SW480 (cell line): ENCODE measurements at places on chromosomes 11 and 22.

DNA sequence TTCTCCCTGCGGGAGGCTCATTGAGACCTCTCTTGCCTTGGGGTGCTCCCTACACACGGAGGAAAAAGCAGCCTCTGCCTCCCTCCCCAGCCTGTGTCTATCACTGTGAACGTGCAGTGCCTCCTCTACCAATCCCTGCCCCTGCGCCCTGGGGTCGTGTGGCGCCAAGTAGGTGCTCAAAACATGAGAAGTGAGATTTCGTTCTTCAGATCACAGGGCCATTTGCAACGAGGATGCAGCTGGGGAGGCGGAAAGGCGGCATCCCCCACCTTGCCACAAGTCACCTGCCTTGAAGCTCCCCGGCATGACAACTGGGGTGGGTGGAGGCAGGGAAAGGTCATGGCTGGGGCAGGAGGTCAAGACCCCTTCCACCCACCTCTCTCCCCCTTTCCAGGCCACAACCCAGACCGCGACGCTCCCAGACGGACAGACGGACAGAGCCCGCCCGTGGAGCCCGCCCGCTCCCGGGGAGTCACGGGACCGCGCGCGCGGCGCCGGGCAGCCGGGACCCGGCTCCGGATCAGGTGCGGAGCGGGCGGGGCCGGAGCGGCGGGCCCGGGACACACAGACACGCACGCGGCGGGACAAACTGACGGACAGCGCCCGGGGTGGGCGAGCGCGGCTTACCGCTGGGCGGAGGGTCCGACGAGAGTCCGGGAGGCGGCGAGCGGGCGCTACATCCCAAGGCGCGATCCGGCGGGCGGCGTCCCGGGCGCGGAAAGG lies 485 bp downstream of the KCNJ4 start:
- DNase-seq = no peak

- DNase-seq = no peak
Measured at GRCh38 chr11:70886256-70886655, 366.1 kb downstream of the SHANK2 start.

GRCh38 chr22:35749808-35750207 lies 32.1 kb downstream of the APOL5 start:
- DNase-seq = no peak

- no peak for DNase-seq
Measured at GRCh38 chr11:114089748-114090147, 30.2 kb downstream of the ZBTB16 start.

- DNase-seq = no peak
Measured at GRCh38 chr22:44439356-44440223, 58.4 kb downstream of the RTL6 start.

DNA sequence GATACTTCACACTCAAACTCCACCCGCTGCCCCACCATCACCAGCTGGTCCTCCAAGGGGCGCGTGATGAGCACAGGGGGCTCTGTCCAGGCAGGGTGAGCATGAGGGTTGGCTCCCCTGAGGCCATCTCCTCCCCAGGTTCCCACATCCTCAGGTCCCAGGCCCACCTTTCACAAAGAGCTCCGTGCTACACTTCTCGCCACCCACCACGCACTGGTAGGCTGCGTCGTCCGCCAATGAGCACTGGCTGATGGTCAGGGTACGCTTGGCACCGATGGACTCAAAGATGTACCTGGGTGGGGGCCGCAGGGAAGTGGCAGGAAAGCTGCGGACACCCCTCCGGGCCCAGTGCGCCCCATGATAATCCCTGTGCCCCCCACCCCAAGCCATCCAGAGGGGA lies 9.6 kb downstream of the MYBPC3 start:
- no peak for DNase-seq

DNA sequence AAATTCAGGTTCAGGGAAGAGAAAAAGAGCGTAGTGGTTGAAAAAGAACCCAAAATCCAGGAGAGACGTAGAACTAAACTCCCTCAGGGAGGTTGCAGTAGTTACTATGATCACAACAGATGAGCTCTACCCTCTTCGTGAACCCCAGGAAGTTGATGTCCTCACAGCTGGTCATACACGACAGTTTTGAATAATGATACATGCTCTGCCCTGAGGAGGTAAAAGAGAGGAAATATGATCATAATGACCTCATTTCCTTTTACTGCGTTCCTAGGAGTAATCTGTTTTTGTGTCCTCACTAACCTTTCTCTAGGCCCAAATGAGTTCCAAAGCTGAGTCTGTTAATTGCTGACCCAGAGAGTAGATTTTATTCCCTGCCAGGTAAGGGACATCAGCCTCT lies 1.3 kb downstream of the PATE2 start:
- no peak for DNase-seq

- DNase-seq = no peak
Measured at GRCh38 chr22:28116219-28116673, 197.2 kb upstream of the PITPNB start.

DNA sequence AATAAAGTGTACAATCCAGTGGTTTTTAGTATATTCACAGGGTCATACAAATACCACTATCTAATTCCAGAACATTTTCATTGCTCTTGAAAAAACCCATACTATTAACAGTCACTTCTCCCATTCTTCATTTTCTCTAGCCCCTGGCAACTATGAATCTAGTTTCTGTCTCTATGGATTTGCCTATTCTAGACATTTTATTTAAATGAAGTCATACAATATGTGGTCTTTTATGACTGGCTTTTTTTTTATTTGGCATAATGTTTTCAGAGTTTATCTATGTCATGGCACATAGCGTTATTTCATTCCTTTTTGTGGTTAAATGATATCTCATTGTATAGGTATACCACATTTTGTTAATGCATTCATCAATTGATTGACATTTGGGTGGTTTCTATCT lies 59.4 kb downstream of the KDM2A start:
- DNase-seq = no peak

DNA sequence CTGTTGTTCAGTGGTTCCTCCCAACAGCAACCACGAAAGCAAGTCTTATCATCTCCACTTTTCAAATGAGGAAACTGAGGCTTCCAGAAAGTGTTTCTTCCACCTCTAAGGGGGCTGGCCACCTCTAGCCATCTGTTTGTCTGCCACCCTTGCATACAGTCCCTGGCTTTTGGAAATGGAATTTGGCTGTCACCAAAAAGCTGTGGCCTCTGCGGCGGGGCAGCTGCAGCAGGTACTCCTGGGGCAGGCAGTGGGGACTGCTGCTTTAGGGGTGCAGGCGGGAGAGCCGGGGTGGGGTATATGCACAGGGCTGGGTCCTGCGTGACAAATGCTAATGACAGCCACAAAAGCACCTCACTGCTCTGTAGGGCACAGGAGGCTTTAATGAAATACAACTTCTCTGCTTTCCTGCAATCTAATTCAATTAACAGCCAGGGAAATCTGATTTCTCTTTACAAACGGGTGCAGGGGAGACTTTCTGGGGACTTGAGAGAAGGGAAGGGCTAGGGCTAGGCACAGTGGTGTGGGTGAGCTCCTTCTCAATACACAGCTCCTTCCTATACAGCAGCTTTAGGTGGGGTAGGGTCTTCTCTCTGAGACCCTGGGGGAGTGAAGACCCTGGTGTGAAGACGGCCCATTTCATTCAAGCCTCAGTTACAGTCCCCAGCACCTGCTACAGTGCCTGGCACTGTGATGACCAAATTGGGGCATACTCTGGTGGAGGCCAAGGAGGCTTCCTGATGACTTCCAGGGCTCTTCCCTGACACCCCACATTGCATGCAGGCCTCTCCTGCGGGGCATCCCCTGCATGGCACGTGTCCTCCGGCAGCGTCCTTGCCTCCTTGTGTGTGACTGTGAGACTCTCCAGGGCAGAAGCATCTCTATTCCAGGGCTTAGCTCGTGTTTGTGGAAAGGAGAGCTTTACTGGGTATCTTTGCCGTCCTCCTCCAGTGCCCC lies 161.6 kb downstream of the CEP164 start:
- no peak for DNase-seq

DNA sequence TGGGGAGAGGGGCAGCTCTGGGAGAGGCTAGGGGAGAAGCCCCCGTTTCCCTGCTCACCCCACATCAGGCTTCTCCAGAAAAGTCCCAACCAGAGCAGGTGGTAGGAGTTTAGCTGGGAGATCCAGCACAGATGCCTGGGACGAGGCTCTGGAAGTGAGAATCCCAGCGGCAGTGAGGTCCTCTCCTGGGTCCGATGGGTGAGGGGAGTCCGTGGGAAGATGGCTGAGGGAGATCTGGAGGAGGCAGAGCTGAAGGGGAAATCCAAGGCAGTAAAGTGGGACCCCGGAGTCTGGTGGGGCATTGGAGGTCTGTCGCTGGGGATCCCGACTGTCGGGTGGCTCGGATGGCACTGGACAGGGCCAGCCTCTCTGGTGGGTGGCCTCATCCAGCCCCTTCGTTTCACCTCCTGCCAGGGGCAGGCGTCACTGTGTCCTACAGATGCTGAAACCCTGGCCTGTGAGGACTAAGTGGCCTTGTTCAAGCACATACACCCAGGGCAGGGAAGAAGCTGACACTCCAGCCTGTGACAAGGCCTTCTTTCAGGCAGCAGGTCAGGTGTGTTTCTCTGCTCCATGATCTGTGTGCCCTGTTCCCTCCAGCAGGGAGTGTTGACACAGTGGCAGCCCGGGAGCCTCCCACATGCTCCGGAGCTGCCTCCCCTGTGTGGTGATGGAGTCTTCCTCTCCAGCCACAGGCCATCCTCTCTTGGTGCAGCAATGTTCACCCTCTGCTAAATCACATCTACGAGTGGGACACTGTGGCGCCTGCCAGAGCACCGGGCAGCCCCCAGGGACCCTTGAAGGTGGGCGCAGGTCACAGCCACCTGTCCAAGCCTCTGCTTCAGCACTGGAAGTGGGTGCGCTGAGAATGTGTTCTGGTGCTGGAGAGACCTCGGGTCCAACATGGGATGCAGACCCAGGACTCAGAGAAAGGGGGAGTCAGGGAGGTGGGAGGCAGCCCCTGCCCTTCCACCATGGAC lies 850.8 kb downstream of the BRD1 start:
- DNase-seq = no peak

- DNase-seq = no peak
Measured at GRCh38 chr11:110128161-110128560, 35.0 kb downstream of the ZC3H12C start.

GRCh38 chr11:117443266-117444186 lies 115.9 kb downstream of the CEP164 start:
- peak; percentile 43 for DNase-seq

GRCh38 chr11:18393581-18394274 lies 635 bp upstream of the LDHA start:
- no peak for DNase-seq

DNA sequence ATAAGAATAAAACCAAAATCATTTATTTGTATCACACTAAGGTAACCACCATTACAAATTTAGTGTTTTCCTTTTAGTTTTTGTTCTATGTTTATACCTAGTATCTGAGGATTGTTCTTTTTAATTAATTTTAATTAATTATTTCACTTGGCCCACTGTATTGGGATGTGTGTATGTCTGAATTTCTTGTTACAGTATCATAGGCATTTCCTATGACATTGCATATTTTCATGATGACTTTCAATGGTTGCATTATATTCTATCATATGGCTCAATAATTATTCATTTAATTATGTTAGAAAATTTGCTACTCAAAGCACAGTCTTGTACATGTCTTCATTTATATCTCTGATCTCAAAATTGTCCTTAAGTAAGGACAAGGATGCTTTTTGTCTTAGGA lies 41.0 kb downstream of the C11orf71 start:
- DNase-seq = no peak

- no peak for DNase-seq
Measured at GRCh38 chr11:62595124-62595523, 3.8 kb upstream of the TUT1 start.

DNA sequence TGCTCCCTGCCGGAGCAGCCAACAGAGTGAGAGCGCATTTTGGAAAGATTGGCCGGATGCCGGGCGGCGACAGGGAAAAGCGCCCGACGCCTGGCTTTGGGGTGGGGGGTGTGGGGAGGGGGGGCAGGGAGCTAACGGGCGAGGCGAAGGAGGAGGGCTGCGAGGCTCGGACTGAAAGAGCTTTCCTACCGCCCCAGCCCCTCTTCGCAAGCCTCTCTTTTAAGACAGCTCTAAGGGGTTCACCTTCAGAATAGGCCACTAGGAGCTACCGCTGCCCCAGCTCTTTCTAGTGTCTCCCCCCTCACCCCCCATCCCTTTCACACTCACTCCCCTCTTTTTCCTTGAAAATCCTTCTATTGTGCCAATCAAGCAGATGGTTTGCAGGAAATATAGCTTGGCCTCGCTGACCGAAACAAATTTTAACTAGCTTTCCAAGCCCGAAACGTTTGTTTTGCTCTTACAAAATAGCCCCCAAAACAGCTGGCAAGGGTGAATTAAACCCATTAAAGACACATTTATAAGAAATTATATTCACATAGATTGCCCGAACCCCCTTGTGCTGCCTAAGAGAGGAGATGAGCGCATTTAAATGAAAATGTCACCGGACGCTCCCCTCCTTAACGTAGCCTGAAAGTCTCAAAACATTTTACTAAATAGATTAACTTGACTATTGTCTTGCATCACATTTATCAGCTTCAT lies 3.7 kb upstream of the DBX1 start:
- DNase-seq = no peak

DNA sequence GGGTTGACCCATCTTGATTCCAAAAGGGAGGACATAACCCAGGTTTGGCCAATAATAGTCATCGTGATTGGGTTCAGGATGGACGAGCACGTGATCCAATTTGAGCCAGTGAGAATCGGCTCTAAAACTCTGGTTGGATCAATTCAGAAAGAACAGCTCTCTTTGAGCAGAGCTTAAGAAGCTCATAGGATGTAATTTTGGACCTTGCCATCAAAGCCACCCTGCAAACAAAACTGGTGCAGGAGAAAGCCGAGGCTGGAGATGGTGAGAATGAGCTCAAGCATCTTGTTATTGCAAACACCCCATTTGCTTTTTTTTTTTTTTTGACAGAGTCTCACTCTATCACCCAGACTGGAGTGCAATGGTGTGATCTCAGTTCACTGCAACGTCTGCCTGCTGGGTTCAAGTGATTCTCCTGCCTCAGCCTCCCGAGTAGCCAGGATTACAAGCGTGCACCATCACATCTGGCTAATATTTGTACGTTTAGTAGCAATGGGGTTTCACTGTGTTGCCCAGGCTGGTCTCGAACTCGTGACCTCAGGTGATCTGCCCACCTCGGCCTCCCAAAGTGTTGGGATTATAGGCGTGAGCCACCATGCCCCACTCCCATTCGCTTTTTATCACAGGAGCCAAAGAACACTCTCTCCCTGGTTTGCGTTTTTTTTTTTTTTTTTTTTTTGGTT lies 13.8 kb upstream of the MIAT start:
- DNase-seq = no peak

DNA sequence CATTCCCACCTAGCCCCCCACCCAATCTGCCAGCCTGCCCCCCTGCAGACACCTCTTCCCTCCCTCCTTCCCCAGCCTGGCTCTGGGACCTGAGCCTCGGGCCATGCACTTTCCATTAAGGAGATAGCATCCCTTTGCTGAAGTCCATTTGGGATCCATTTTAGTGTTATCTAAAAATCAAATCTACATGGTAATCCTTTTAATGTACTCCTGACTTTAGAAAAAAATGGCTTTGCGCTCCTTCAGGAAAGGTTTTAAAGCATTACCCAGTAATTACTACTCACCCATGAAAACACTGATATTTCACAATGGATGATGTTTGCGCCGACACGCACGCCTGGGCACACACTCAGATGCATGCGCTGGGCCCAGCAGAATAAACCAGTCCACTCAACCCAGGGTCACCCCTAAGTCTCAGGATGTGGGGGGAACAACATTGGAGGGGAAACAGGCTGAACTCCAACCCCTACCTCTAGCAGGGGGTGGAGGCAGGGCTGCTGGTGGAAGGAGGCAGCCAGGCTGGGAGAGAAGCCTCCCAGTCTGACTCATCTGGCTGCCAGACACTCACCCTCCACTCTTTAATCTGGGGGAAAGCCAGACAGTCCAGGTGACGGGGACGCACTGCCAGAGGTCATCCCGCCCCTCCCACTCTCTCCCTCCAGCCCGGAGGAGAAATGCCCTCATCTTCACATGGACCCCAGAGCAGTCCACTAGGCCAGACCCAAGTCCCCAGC lies 29.8 kb downstream of the LMO1 start:
- DNase-seq = peak; percentile 17
